ENCODE measurements at places on chromosomes 4 and X. TPM values are rescaled to one million over a fixed set of nuclear protein-coding genes. Genes with fewer than 3 reads are reported as not detected.
A peak's percentile ranks its signal among the peaks of the same experiment; 100 is the strongest.

SPATA4 gene
- total RNA-seq, result not detected

CT45A5 gene
- not detected for total RNA-seq

RBM47 gene
- total RNA-seq, result 139 TPM

DRD5 gene
- total RNA-seq, result 0.24 TPM

SLC25A14 gene
- 8.3 TPM for total RNA-seq

SSX3 gene
- not detected for total RNA-seq

TMEM271 gene
- 0.62 TPM for total RNA-seq

TMPRSS11F gene
- 0.27 TPM for total RNA-seq

ADGRG4 gene
- not detected for total RNA-seq

SLC49A3 gene
- 2.6 TPM for total RNA-seq

ITIH6 gene
- total RNA-seq, result not detected

CTBP1 gene
- 125 TPM for total RNA-seq

GTPBP6 gene
- total RNA-seq, result 66.8 TPM

IL2RG gene
- not detected for total RNA-seq

SRPK3 gene
- not detected for total RNA-seq

GRCh38 chr4:28357990-28358389, 1497.3 kb downstream of the STIM2 start:
- DNase-seq, result peak; percentile 54

GRCh38 chr4:833731-834367, 7.9 kb upstream of the CPLX1 start:
- no peak for DNase-seq

GRCh38 chrX:69179380-69179911, 14.2 kb upstream of the PJA1 start:
- peak; percentile 64 for DNase-seq

- DNase-seq, result no peak
Observed at GRCh38 chr4:1371176-1372165, 24.5 kb downstream of the UVSSA start.

GRCh38 chr4:1712216-1713002, at the start of gene SLBP:
TSS of gene SLBP (minus strand) at chr4:1712319. CDS start at chr4:1712188, 131 bp downstream.
- peak; percentile 94 for DNase-seq

- no peak for DNase-seq
Observed at GRCh38 chrX:34146906-34147305, 14.8 kb upstream of the FAM47A start.

DNA sequence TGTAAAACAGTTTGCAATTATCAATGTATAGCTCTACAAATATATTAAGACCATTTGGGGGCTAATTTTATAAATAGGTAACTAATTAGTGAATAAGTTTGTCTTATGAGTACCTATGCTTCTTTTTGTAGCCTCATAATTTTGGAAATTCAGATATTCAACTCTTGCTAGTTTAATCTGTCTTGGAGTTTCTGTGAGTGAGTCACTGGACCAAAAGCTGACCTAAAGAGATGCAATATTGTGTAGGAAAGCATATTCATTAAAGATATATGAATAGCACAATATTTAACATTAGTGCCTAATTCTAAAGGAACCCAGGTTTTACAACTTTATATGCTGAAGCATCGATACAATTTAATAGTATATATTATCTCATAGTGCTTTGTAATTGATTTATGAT, 161.3 kb upstream of the PCDH18 start:
- no peak for DNase-seq

DNA sequence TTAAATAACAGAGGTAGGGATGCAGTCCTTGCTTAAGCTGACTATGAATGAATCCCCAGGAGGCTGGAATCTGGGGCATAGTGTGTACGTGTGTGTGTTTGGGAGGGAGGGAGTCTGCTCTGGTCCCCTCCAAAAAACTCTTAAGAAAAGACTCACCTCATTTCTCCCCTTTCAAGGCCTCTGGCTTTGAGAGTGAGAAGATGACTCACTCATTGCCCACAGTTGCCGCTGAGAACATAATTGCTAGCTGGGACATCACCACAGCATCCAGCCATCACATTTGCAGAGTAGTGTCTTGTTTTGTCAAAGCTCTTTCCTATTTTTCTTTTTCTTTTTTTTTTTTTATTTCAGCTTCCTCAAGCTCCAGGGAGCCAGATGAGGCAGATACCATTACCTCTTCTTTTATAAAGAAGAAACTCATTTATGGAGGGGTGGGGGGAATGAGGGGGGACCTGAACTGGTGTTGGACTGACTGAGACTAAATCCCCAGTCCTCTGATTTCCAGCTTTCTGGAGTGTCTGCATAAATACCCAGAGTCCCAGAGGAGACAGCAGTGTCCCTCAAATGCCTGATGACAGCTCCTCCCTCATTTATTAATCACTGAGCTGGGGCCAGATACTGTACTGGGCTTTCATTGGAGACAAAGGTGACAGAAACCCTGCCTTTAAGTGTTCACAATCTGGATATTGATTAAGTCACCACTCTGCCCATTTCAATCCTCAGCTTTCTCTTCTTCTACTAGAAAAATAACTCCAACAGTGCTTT, 61.9 kb upstream of the LAS1L start:
- DNase-seq, result no peak

- no peak for DNase-seq
Observed at GRCh38 chrX:53440101-53440500, 5.9 kb upstream of the HSD17B10 start.

- no peak for DNase-seq
Observed at GRCh38 chr4:149353241-149353640, 462.4 kb downstream of the IQCM start.

DNA sequence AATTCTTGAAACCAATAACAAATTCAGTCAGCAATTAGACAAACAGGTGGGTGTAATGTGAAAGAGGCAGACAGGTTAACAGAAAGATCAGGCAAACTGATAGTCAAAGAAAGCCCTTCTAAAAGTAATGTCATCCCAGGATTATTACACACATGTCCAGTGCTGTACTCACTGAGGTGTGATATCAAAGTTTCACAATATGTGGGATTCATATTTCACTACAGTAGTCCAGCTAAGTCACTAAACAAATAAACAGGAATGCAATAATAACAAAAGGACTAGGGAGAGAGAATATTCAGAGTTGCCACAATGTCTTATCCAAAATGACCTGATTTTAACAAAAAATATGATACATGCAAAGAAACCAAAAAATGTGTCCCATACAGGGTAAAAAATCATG, 787.5 kb downstream of the FSTL5 start:
- no peak for DNase-seq

GRCh38 chr4:56317749-56318148, 69.5 kb downstream of the AASDH start:
- no peak for DNase-seq

DNA sequence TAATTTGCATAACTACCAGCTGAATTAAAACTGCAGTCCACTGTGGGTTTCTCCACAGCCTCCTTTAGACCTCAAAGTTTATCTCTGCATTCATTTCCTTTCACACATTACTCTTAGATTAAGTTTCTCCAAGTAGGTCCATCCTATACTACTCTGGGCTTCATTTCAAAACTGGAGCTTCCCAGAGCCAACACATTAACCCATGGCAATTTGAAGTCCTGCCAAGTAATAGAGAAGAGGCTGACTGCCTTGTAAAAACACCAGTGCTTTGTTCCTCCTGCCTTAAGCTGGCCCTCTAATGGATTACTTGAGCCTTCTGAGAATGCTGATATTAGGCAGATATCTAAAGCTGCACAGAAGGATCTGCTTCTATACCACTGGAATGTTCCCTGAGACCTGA, 997.2 kb upstream of the SLIT2 start:
- no peak for DNase-seq

GRCh38 chrX:46408553-46409407, 136.4 kb downstream of the ZNF674 start:
- DNase-seq, result peak; percentile 66

DNA sequence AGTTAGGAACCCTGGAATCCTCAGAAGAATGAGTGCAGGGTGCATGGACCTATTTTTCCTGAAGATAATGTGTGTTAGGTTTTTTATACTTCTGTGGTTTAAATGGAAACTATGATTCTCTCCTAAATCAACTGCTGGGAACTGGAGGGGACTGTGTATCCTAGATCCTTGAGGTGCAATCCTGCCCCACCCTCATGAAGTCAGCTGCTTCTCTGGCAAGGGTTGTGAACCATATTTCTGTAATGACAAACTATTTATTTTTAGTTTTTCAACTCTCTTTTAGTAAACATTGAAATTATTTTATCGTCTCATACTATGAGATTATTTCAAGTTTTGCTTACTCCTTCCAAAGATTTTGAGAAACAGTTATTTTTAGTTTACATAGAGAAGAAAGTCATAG, 25.8 kb upstream of the VEGFC start:
- no peak for DNase-seq

GRCh38 chr4:176575141-176575730, 217.5 kb downstream of the VEGFC start:
- no peak for DNase-seq

- DNase-seq, result no peak
Observed at GRCh38 chr4:166886718-166887117, 347.6 kb downstream of the SPOCK3 start.

DNA sequence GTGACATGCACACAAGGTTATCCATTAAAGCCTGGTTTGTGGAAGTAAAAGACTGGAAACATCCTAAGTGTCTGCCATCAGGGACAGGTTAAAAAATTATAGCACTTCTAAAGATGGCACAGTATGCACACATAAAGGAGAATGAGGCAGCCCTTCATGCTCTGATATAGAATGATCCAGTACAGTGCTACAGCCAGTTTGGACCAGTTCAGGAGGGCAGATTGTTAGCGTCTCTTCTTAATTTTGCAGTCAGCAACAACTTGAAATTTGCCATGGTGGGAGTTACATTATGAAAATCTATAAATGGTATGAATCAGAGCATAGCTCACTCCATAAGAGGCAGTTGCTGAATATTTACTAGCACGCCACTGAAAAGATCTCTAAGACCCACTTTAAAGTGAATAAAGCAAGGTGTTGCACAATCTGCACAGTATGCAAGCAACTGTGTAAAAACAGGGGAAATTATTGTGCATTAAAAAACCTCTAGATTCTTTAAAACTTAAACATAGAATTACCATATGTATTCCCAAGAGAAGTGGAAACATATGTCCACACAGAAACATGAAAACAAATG, 20.3 kb upstream of the SOD3 start:
- no peak for DNase-seq

DNA sequence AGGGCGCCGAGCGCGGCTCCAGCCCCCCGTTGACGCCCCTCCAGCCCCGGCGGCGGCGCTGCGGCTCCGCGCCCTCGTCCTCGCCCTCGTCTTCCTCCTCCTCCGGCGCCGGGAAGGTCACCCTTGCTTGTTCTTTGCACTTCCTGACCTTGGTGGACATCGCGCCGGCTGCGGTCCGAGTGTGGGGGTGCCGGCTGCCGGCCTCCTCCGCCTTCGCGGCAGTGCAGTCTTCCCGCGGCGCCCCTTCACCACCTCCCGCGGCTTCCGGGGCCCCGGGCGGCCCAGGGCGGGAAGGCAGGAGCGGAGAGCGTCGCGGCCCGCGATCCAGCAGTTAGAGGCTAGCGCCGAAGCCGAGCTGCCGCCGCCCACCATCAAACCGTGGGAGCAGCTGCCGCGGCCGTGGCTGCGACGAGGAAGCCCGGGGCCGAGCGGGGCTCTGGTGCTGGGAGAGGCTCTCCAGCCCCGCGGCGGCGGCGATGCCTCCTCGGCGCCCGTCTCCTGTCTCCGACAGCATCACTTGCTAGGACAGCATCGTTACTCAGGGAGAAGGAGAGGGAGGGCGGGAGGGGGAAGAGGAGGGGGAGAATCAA, at the start of gene TRPC3:
TSS of gene TRPC3 (minus strand) at position 540 of the 590 bp plus-strand sequence. CDS start at position 160, 380 bp downstream.
- DNase-seq, result peak; percentile 52

- no peak for DNase-seq
Observed at GRCh38 chr4:10727140-10727880, 42.7 kb upstream of the CLNK start.

GRCh38 chr4:114177628-114178027, 198.2 kb upstream of the ARSJ start:
- DNase-seq, result no peak

DNA sequence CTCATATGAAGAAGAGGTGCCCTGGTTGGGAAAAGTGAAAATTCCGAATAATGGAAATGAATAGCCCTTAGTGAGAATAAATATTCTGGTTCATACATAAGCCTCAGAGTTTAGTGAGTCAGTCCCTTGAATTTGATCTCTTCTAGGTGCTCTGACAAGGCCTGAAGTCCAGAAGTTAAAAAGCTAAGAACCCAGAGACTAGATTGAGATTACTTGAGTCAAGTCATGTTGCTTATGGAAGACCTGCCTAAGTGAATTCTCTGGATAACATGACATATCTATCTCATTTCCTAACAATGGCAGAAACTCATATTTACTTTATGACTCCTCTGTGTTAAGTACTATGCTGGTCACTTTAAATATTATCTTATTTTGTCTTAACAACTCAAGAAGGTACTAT, 10.5 kb upstream of the PRSS48 start:
- DNase-seq, result no peak

GRCh38 chr4:62377700-62378099, 1177.6 kb downstream of the ADGRL3 start:
- DNase-seq, result no peak

GRCh38 chr4:11727903-11728564, 299.3 kb upstream of the HS3ST1 start:
- no peak for DNase-seq

Data from GM23338 (cell line).